ENCODE measurements at places on chromosomes 3 and 15. TPM values are rescaled to one million over a fixed set of nuclear protein-coding genes. Genes with fewer than 3 reads are reported as not detected.

- no peak for DNase-seq
- no peaks in the 10 kb centered on the region for H3K4me1 ChIP-seq
- no peak overlapping the region for H3K27ac ChIP-seq
These were observed 208.1 kb upstream of the NR2F2 start for GRCh38 chr15:96122077-96123027.

GRCh38 chr3:100169201-100169920 lies 55.1 kb upstream of the FILIP1L start:
- H3K36me3 ChIP-seq, result no peaks in the 10 kb centered on the region
- H3K27me3 ChIP-seq, result no peaks in the 10 kb centered on the region
- H3K4me3 ChIP-seq, result no peak overlapping the region
- no peaks in the 10 kb centered on the region for H3K4me1 ChIP-seq

DNA sequence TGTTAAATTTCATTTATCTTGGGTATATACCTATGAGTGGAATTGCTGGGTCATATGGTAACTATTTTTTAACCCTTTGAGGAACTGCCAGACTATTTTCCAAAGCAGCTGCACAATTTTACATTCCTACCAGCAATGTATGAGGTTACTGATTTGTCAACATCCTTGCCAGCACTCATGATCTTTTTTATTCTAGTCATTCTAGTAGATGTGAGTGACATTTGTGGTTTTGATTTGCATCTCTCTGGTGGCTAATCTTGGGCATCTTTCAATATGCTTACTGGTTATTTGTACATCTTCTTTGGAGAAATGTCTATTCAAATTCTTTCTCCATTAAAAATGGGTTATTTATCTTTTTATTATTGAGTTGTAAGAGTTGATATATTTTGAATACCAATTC lies 21.3 kb upstream of the LRRC58 start:
- DNase-seq, result no peak
- H3K36me3 ChIP-seq, result no peaks in the 10 kb centered on the region
- H3K27ac ChIP-seq, result no peak overlapping the region
- H3K4me3 ChIP-seq, result no peak overlapping the region
- no peaks in the 10 kb centered on the region for H3K4me1 ChIP-seq
- H3K27me3 ChIP-seq, result no peaks in the 10 kb centered on the region

The MORC1 gene
- not detected for polyA plus RNA-seq

The ARL14 gene
- not detected for polyA plus RNA-seq

The PLA2G4D gene
- polyA plus RNA-seq, result not detected

Data from immature natural killer cell (primary cell).